ENCODE measurements at places on chromosomes 4 and X. TPM values are rescaled to one million over a fixed set of nuclear protein-coding genes. Genes with fewer than 3 reads are reported as not detected.

SORBS2 gene
- total RNA-seq: not detected

OPRPN gene
- total RNA-seq: not detected

FGA gene
- not detected for total RNA-seq

SLC34A2 gene
- total RNA-seq: not detected

ARHGAP6 gene
- 10.3 TPM for total RNA-seq

PRIMPOL gene
- total RNA-seq: 14.6 TPM

XAGE2 gene
- total RNA-seq: not detected

ZNF718 gene
- 5.1 TPM for total RNA-seq

TMEM255A gene
- under 0.01 TPM for total RNA-seq
